ENCODE measurements at places on chromosomes 3 and 15.

DNA sequence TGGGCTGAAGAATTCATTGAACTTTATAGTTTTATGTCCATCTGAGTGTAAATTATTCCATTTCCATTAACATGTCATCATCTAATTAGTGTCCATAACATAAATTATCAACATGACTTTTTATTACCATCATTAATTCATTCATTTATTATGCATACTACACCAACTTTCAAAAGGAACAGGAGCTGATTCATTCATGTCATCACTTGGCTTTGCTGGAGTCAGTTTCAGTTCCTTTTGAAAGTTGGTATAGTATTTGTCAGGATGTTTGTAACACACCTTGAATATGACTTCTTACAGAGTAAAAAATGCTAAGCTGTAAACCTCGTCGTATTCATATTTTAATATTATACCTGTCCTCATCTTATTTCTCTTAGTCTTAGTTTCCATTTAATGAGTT, 298.0 kb upstream of the RBMS3 start:
- no peak for DNase-seq

DNA sequence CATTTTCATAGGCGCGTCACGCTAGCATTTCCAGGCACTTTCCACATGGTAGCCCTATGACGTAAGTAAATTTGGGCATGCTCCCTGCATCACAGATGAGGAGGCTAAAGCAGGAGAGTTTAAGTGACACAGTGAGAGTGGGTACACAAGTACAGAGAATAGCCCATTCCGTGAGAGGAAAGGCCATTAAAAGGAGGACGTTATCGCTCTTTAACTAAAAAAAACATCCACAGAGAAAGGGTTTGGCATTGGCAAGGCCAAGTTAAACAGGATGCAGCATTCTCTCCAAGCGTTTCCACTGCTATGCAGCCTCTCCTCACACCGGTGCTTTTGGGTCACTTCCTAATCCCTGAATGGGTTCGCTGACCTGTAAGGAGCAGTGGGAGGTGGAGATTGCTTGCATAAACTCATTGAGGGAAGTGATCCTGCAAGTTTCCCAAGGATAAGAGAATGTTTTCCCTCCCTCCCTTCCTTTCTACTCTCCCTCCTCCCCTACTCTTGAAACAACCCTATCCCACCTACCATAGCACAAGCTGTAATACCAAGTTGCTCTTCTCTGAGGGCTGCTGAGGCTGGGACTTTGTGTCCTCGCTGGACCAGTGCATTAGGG, 147.7 kb downstream of the VGLL4 start:
- DNase-seq, result no peak

GRCh38 chr15:85540085-85540797, 159.8 kb downstream of the AKAP13 start:
- no peak for DNase-seq

- DNase-seq, result no peak
Measured at GRCh38 chr15:20341901-20342600, 199.5 kb downstream of the GOLGA6L6 start.

DNA sequence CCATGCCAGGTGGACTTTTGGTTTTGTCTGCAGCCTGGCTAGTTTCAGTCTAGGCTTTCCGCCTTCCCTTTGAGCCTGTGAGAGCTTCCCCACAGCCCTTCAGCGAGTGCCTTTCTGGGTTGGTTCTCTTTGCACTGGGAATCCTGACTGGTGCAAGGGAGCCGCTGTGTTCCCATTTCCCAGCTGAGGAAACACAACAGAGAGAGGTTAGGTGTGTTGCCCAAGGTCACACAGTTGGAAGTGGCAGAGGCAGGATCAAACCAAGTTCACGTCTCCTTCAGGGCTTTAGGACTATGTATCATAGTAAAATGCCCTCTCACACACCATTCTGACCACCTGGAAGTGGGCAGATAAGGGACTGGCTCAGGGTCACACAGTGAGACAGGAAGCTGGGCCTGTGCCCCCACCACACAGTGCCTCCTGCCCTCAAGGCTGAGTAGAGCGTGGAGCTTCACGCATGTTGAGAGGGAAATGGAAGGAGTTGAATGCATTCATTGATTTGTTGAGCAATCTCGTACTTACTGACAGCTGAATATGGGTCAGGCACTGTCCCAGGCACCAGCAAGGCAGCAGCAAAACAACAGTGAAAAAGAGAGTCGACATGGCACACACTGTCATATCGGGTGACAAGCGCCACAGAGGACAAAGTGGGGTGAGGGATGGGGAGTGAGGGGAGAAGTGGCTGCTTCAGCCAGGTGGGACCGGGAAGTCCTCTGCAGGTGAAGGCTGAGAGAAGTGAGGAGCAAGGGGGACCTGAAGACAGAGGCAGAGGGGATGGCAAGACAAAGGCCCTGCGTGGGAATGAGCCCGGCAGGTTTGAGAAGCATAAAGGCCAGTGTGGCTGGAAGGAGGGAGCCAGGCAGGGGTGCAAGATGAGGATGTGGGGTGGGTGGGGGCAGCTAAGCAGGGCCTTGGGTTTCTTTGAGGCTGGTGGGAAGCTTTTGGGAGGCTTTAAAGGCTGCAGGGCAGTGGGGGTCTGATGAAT, 12.3 kb upstream of the ANPEP start:
- DNase-seq, result no peak

- DNase-seq, result peak; percentile 5
Measured at GRCh38 chr3:40719660-40720287, 195.0 kb downstream of the ZNF621 start.

GRCh38 chr3:187968883-187969580, 184.9 kb upstream of the LPP start:
- DNase-seq, result no peak

- no peak for DNase-seq
Measured at GRCh38 chr3:158493931-158494330, 77.1 kb upstream of the MLF1 start.

DNA sequence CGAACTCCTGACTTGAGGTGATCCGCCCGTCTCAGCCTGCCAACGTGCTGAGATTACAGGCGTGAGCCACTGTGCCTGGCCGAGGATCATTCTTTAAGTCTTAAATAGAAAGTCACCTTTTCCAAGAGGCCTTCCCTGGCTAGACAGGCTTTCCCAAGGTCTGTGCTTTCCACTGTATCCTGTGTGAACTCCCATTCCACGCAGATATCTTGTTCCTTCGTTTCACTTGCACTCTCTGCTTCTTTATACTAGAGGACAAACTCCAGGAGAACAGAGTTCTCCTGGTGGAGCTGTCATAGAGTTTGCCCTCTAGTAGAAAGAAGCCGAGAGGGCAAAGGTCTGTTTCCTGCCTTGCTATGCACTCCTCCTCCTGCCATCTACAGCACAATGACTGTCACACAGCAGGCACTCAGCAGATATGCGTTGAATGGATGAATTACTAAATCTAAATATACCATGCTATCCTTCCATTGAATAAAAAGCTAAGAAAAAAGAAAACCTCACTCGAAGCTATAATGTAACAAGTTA, 211.2 kb downstream of the FOXP1 start:
- DNase-seq, result no peak

DNA sequence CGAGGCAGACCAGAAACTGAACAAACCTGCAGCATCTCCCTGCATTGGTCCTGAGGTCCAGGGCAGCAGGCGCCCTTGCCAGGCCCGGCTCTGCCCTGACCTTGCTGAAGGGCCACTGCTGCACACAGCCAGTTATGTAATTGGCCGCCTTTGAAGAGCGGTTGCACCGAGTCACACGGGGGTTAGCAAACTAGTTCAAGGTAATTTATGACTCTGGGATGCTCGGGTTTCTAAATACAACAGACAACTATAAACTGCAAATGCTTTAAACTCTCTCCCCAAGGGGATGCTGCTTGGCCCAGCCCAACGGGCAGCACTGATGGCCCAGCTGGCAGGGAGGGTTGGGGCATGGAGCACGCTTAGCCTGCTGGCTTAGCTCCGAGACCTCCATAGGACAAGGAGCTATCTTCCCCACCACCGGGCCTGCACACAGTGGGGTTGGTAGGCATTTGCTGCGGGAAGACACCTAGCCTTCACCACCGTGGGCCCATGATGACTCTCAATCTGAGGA, 60.3 kb upstream of the IQSEC1 start:
- no peak for DNase-seq

DNA sequence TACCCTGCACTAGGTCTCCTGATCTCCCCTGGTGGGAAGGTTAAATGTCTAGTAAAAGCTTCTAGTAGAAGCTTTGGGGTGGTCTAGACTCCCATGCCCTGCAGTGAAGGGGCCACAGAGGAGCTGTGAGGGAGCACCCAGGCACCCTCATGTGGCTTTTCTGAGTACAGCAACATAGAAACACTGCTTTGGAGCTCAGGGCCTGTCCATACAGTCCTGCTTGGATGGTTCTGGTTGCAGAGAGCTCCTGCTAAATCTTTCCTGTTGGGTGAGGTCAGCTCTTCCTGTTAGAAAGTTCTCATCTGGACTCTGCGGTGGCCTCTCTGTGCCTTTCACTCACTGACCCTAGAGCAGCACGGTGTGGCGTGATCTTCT, 47.8 kb downstream of the GPD1L start:
- DNase-seq, result no peak

- DNase-seq, result no peak
Measured at GRCh38 chr15:64398575-64398974, 10.9 kb downstream of the TRIP4 start.
